ENCODE measurements at places on chromosomes 1 and 21.
A peak's percentile ranks its signal among the peaks of the same experiment; 100 is the strongest.

GRCh38 chr1:205939690-205940330 lies 3.4 kb downstream of the SLC26A9 start:
- no peak for DNase-seq

DNA sequence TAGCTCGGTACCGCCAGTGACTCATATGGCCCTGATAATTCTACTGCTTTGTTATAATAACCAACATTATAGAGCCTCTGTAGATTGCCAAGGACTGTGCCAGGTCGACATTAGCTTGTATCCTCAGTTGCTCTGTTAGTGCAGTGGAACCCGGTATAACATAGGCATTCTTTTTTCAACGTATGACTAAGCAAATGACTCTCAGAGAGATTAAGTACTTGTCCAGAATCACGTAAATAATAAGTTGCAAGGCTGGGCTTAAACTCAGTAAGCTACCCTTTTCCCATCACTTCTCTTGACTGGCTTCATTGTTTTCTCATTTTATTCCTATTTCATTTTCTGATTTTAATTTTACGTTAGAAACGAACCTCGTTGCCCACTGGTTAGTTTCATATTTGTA lies 85.1 kb downstream of the UBE4B start:
- DNase-seq: no peak

DNA sequence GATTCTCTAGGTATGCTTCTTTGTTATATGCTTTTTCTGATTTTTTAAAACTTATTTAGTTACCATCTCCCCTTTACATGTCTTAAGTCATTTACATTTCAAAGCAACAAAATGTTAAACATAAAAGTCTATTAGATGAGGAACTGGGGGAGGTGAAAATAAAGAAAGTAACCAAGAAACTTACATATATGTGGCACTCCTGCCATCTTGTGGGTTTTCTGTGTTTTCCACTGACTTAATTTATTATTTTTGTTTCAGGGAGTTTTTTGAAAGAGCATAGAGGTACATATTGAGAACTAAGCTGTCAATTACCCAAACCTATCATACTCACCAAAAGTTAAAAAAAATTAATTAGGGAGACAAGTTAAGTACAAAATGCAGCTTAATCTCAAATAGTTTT lies 1531.1 kb downstream of the MRPL39 start:
- no peak for DNase-seq

DNA sequence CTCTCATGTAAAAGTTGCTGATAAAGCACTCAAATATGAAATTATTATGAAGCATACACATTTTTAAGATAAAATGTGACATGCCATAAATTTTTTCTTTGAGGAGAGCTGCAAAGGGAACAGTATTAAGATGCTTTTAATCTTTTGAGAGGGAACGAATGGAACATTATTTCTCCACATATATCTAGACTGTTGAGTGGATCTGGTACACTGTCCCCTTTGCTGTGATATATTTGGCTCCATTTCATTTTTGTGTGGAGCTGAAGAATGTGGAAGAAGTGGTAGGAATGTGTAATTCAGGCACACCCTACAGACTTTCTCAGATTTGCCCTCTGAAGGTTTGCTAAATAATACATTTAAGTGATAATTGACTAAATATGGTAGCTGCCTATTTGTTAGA lies 31.7 kb downstream of the PGM1 start:
- DNase-seq: no peak

GRCh38 chr1:248695451-248696132 lies 7.0 kb downstream of the OR14I1 start:
- no peak for DNase-seq

GRCh38 chr1:220776720-220777326 lies 9.9 kb upstream of the MTARC1 start:
- DNase-seq: peak; percentile 52

- no peak for DNase-seq
Observed at GRCh38 chr1:39435597-39435996, 55.8 kb upstream of the BMP8A start.

- no peak for DNase-seq
Observed at GRCh38 chr1:45508295-45509151, 8.4 kb downstream of the MMACHC start.

GRCh38 chr1:220003015-220003414 lies 43.3 kb downstream of the EPRS1 start:
- DNase-seq: no peak

GRCh38 chr1:246156847-246157246 lies 350.2 kb downstream of the SMYD3 start:
- DNase-seq: no peak

GRCh38 chr1:147904726-147905125 lies 2.1 kb downstream of the GJA8 start:
- no peak for DNase-seq

DNA sequence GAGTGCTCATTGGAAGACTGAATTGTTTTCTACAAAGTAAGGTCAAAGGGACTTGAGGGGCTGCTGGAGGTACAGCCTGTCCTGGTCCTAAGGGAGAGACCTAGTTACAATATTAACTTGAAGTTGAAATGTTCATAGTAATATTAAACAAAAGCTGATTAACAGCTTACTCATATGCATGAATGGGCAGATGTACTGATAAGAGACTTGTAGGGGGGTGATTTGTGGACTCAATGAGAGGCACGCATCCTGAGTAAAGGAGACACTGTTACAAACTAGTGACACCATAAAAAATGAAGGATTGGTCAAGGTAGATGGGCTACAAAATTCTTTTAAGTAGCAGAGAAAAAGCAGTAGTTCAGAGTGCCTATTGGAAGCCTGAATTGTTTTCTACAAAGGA lies 2.7 kb downstream of the HSD11B1 start:
- no peak for DNase-seq

- no peak for DNase-seq
Observed at GRCh38 chr1:29586215-29586614, 349.9 kb downstream of the PTPRU start.

- DNase-seq: no peak
Observed at GRCh38 chr1:230507236-230507635, 81.1 kb upstream of the PGBD5 start.

DNA sequence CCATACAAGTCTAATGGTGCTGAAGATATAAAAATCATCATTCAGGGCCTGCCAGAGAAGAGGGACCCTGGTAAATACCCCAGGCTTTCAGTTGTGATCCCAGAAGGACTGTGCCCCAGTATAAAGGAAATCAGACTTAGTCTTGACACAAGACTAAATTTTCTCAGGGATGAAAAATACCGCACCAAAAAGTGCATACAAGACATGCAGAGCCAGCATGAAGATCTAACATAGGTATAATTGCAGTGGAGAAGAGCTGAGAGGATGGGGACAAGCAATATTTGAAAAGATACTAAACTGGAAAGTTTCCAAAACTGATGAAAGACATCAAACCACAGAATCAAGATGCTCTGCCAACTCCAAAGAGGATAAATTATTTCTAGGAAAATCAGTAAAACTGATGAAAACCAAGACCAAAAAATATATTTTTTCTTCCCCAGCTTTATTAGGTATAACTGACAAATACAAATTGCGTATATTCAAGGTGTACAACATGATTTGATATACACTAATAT lies 17.7 kb upstream of the SIM2 start:
- no peak for DNase-seq

GRCh38 chr1:75696000-75696399 lies 28.5 kb upstream of the ACADM start:
- no peak for DNase-seq

- DNase-seq: peak; percentile 91
Observed at GRCh38 chr1:172699111-172699510, 40.2 kb downstream of the FASLG start.

DNA sequence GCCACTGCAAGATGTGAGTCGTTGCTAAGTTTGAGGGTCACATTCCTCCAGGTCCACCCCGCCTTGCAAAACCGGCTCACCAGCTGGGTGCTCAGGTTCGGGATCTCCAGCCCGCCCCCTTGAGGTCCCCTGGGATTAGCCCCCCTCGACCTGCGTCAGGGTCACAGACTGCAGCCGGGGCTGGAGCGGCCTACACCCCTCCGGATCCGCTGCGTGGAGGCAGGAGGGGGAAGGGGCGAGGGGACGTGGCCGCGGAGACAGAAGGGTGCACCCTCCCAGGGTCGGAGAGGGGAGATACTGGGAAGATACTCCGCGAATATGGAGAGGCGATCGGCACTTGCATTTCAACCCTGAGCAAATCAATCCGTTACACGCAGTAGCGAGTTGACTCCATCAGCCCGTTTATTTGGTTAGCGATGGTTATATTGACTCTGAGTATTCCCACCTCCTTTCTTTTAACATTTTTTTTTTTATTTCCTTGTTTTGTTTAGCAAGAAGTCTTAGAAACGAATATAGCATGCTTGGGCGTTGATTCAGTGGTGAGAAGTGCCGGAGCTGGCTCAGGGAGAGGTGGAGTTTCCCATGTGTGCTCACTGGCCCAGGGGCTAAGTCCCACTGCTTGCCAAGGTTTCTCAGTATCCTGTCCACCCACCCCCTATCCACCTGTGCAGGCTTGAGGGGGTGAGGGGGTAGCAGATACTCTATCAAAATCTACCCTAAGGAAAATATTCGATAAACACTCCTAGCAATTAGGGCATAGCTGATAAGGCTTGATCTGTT lies 997 bp downstream of the IFNAR2 start:
- no peak for DNase-seq

All from CD4-positive, alpha-beta T cell treated with Interleukin-15 for 4 hours (primary cell).